ENCODE measurements at places on chromosomes 6 and 20. TPM values are rescaled to one million over a fixed set of nuclear protein-coding genes. Genes with fewer than 3 reads are reported as not detected.

GRCh38 chr6:13172291-13172690, 156.0 kb downstream of the TBC1D7 start:
- DNase-seq, result no peak

GRCh38 chr20:24735263-24735662, 213.8 kb upstream of the CST7 start:
- DNase-seq, result no peak

DNA sequence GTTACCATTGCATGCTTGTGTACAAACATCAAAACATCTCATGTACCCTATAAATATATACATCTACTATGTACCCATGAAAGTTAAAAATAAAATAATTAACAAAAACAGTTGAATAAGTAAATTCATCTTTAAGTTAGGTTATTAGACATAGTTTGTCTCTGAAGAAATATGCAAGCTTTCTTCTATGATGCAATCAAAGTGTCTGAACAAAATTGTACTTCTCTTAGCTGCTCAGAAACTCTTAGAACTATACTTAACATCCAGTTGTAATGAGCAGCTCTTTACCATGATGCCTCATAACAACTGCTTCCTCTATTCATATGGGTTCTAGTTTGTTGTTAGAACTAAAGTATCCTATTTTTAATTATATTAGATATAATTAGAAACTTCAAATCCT, 5.9 kb downstream of the VNN1 start:
- DNase-seq, result no peak

The B4GALT5 gene
- total RNA-seq, result 30.9 TPM

The RPP21 gene
- 53.1 TPM for total RNA-seq

The STMND1 gene
- total RNA-seq, result not detected

All from HepG2 (cell line).